Endothelial cell (in vitro differentiated cells): ENCODE measurements at places on chromosomes 2 and 18. TPM values are rescaled to one million over a fixed set of nuclear protein-coding genes. Genes with fewer than 3 reads are reported as not detected.
A peak's percentile ranks its signal among the peaks of the same experiment; 100 is the strongest.

DNA sequence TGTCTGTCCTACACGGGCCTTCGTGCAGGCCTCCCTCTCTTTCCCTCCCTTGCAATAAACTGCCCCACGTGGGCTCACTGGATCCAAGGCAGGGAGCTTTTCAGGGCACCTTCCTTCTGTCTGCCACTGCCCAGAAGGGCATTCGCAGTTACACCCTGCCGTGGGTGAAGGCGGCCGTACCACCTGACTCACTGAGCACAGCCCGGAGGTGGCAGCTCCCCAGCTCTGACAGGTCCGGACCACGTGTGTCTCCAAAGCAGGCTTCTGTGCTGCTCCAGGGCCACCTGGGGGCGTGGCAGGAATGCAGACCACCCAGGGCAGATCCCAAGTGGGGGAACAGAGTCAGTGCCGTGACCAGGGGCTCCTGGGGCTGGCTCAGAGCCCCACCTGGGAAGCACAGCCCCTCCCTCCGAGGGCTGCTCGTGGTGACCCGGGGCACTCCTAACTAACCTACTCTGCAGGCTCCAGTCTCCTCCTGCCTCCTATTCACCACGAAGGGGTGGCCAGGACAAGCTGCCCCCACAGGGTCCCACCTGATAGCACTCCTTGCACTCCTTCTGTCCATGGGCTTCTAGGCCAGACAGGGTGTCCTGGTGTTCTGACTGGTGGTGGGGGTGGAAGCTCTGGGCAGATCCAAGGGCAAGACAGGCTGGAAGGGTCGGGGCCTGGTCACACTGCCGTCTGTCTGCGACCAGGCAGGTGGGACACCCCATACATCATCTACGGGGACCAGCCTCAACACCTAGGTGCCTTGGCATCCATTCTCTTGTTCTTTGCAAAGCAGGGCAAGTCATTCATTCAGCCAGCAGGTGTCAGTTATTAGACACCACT, 9.7 kb downstream of the SNED1 start:
- DNase-seq: no peak

GRCh38 chr2:202299712-202300111, 34.1 kb downstream of the NOP58 start:
- DNase-seq: no peak

- no peak for DNase-seq
Observed at GRCh38 chr2:99562516-99562915, 72.7 kb upstream of the REV1 start.

DNA sequence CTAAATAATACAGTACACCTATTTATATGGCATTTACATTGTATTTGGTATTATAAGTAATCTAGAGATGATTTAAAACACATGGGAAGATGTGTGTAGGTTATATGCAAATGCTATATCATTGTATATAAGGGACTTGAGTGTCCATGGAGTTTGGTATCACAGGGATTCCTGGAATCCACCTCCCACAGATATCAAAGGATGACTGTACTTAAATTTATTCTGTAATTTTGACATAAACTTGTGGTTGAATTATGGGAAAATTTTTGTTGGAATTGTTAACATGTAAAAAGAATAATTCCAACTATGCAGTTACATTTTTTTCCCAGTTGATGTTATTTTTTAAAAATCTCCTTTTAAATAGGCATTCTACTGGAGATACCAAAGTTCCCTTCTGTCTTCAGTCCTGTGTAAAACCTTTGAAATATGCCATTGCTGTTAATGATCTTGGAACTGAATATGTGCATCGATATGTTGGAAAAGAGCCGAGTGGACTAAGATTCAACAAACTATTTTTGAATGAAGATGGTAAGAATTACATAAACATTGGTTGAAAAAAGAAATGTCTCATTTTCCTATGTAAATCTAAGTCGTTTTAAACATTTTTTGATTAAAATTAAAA, 24.1 kb downstream of the GLS start:
- DNase-seq: no peak

GRCh38 chr2:212547716-212548454, 9.3 kb upstream of the ERBB4 start:
- no peak for DNase-seq

GRCh38 chr18:78957140-78957539, 22.5 kb upstream of the SALL3 start:
- no peak for DNase-seq

- no peak for DNase-seq
Observed at GRCh38 chr2:74253971-74254310, 55.5 kb downstream of the MTHFD2 start.

DNA sequence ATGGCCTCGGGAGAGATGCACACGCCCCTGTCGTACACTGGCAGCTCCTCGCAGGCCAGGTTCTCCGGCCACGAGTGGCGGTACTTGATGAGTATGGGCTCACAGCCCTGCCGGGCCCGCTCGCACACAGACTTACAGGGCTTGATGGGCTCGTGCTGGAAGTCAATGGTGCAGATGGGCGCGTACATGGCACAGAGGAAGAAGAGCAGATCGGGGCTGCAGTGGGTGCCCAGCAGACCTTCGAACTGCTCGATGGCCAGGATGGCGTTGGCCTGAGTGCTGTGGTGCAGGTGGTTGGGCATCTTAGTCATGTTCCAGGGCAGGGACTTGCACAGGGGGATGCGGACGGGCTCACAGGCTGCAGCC, 359 bp downstream of the FRZB start:
- no peak for DNase-seq

DNA sequence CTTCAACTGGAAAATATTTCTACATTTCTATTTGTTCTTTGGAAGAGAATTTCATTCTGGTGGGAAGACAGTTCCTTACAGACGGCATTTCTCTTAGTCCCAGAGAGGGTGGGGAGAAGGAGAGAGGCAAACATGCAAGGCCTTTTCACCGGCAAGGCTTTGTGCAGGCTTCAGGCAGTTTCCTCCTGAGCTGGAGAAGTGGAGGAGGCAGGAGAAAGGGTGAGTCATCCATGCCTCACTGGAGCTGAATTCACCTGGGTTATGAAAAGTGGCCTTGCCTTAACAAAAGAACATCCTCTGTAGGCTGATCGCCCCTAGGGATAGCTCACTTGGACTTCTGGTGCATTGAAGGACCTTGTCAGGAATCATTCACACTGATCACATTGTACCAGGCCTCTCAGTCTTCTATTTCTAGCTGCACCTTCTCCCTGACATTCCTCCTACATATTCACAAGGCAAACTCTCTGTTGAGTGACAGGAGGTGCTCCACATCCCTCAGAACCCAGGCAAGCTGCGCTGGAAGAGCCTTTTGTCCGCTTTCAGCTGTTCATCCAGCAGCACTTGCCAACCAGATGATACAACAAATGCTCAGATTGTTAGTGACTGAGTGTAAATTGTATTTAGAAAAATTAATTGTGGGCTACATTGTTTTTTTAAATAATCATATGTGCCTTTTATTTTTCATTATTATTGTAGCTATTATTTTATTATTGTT, 796.1 kb downstream of the DCDC2C start:
- no peak for DNase-seq

DNA sequence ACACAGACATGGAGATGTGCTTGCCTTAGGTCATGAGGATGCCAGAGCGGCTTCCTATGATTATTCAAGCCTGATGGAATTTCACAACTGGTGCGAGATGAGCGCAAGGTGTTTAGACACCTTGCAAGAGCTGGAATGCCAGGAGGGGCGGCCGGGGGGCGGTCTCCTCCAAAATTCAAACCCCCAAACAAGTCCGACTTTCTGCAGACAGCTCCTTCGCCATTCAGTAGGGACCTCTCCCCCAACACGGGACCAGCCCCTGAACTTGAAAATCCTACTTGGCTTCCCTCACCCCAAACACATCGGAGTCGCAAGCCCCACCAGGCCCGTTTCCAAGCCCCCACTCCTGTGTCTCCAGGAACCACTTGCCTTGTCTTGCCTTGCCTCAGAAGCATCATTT, 64.8 kb upstream of the ID2 start:
- no peak for DNase-seq

GRCh38 chr18:3214855-3215637, 4.7 kb downstream of the MYOM1 start:
- DNase-seq: no peak

- DNase-seq: no peak
Observed at GRCh38 chr2:147255812-147256211, 589.0 kb upstream of the ACVR2A start.

GRCh38 chr2:104416339-104417000, 437.4 kb upstream of the POU3F3 start:
- no peak for DNase-seq

DNA sequence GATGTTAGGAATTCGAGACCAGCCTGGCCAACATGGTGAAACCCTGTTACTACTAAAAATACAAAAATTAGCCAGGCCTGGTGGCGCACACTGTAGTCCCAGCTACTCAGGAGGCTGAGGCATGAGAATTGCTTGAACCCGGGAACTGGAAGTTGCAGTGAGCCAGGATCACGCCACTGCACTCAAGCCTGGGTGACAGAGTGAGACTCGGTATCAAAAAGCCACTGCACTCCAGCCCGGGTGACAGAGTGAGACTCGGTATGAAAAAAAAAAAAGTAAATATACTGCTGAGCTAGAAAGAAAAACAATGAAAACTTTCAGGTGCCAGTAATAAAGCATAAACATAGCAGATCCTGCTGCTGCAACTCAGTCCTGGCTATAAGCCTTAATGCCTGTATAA, 73.5 kb downstream of the STRN start:
- no peak for DNase-seq

GRCh38 chr2:120867290-120868241, 131.9 kb downstream of the GLI2 start:
- peak; percentile 31 for DNase-seq

DNA sequence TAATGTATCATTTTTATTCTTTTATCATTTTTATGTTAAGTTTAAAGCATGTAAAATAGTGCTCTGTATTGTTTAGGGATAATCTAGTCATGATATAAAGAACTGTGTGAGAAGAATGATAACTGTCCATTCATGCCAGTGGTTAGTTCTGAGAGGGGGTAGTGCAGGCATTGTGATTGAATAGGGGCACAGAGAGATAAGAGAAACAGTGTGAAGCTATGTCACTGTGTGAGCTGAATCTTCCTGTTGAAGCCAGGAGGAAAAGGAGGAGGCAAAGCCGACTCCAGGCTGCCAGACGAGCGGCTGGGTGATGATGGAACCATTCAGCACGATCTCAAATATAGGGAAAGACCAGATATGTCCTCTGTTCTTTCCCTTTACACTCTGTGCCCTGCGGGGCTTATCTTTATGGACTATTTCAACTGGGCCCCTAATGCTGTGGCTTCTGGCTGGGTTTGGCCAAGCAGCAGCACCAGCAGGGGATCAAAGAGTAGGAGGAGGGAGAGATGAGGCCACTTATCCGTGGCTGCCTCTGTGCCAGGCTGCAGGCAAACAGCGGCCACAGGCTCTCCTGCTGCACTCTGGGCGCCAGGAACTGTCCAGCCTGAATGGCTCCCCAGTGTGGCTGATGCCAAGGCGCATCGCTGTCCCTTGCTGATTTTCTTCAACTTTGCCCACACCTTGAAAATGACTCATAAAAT, 128.0 kb downstream of the SPP2 start:
- no peak for DNase-seq

DNA sequence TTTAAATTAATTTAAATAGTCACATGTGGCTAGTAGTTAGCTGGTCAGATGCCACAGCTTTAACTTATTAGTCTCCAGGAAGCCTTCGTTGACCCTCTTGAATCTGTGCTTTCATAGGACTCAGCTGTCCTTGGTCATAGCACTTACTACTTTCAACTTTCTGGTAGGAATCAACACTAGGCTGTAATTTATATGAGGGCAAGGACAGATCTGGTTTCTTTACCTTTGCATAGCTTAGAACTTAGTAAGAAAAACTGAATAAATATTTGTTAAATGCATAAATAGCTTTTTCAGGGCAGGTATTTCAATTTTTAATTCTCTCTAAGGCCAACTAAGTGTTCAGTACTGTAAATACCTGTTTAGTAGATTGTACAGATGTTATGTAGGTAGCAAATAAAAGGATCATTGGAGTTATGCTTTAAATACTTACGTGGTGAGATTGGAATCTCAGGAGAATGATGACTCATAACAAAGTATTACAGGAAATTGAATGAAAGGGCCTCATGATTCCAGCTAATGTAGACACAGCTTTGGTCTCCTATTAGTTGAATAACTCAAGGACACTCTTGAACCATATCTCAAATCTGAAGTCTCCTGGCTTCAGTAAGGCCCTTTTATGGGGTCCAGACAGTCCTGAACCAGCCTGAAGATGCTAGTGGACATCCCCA, 2.6 kb downstream of the CLIP4 start:
- no peak for DNase-seq

DNA sequence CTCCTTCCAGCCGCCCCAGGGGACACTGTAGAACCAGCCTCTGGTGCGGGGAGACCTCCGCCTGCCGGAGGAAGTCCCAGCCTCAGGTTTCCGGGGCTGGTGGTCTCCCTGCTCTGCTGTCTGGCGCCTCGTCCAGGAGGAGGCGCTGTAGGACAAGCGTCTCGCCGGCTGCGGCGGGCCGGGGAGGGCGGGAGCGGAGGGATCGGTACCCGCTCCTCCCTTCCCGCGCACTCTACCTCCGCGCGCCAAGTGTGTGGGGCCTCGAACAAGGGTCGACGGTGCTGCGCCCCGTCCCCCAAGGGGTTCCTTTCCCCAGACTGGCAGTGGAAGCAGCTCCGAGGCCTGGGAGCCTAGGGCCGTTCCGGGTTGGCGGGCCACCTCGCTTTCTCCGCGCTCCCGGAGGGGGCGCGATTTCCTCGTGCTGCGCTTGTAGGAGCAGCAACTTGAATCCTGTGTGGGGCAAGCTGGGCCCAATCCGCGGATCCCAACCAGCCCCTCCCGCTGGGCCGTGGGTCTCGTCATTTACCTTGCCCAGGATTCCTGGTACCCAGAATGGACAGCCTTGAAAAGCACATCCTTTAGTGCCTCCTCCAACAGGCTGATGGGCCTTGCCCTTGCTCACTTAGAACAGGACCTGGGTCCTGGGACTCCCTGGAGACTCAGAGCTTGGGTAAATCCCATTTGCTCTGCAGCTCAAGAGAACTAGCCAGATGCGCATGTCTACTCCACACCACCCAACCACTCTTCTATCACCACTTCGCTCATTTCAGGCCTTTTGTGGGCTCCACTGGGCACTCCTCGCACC, 10.6 kb upstream of the HOXD4 start:
- DNase-seq: peak; percentile 90

GRCh38 chr2:219112651-219113338, 47.8 kb downstream of the NHEJ1 start:
- DNase-seq: no peak

SMYD1 gene
- not detected for total RNA-seq

MCM6 gene
- total RNA-seq: 27.2 TPM

DSG1 gene
- total RNA-seq: not detected

STAT4 gene
- total RNA-seq: 1.1 TPM

NETO1 gene
- total RNA-seq: 12.8 TPM

APOB gene
- total RNA-seq: 15.9 TPM

ADGRF3 gene
- total RNA-seq: 4.9 TPM

KCNF1 gene
- 8.4 TPM for total RNA-seq

ZNF397 gene
- total RNA-seq: 8.4 TPM

ACMSD gene
- not detected for total RNA-seq

GKN1 gene
- not detected for total RNA-seq
